H54 (cell line): ENCODE measurements at places on chromosomes 12 and 14.

- DNase-seq = no peak
These were observed 55.0 kb downstream of the C14orf132 start for GRCh38 chr14:96094211-96094610.

- peak; percentile 56 for DNase-seq
These were observed 962 bp downstream of the LEMD3 start for GRCh38 chr12:65170209-65170881.

GRCh38 chr12:5043589-5044419 lies at the start of gene KCNA5:
TSS of gene KCNA5 (plus strand) at chr12:5043879. CDS start at chr12:5044148, 269 bp downstream.
- no peak for DNase-seq

GRCh38 chr14:95040708-95041476 lies 116.4 kb downstream of the DICER1 start:
- DNase-seq = no peak

- DNase-seq = no peak
These were observed 3.7 kb downstream of the DHRS7 start for GRCh38 chr14:60161196-60162107.

- DNase-seq = no peak
These were observed 128.5 kb upstream of the RGS6 start for GRCh38 chr14:71803539-71804260.

DNA sequence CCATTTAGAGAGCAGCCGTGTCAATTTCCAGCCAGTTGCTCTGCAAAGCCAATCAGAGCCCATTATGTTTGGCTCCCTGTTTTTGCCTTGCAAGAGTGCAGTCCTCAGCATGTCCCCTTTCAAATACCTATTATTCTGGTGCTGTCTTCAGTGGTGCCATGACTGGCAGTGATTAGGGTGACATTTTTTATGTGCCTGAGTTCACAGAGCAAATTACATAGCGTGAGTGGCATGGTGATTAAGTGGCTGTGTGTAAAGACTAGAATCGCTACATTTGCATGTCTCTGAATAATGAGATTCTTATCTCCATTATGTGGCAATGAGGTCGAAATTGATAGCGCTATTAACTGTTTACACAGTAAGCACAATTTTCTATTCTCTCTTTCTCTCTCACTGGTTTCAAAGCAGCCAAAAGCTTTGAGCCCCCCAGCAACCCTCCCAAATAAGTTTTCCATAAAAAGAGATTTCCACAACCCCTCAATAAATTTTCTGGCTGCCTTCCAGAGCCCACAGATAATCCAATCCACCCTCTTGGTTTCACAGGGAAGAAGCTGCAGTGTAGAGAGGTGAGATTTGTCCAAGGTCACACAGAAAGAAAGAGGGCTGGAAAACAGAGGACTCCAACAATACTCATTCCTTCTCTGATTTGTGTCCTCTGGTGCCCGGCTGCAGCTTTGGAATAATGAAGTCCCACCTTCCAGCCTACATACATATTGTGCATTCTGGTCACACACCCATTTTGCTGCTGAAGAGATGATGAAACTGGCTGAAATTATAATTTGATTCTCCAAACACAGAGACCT lies 58.8 kb upstream of the NUDT4 start:
- DNase-seq = no peak

DNA sequence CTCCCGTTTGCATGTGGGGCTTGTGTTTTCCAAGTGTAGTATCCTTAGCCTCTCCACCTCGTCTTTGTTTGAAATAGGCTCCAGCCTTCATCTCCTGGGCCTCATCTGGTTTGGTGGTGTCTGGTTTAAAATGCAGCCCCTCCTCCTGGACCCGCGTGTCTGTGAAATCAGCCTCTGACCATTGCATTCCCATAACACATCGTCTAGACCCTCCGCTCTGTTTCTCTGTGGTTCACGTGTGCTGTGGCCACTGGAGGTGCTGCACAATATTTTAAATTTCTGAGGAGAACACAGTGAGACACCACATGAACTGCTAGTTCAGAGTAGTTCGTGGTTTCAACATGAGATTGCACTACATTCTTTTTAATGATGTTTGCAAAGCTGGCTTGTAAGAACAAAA lies 35.6 kb downstream of the UBE3B start:
- no peak for DNase-seq

DNA sequence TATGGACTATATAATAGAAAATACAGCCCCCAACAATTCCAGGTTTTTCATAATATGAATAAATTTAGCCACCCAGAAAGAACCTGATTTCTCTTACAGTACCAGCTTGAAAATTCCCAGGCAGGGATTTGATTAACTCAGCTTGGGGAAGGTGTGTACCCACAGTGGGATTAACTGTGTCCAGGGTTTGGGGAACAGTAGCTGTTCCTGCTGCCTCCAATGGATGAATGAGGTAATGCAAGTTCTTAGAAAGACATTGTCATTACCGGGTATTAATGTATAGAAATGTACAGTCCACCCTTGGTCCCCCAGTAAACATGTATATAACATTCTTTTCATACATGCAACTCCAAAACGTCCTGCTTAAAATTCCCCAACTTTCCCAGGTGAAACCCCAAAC lies 115.6 kb downstream of the LRIG3 start:
- no peak for DNase-seq

DNA sequence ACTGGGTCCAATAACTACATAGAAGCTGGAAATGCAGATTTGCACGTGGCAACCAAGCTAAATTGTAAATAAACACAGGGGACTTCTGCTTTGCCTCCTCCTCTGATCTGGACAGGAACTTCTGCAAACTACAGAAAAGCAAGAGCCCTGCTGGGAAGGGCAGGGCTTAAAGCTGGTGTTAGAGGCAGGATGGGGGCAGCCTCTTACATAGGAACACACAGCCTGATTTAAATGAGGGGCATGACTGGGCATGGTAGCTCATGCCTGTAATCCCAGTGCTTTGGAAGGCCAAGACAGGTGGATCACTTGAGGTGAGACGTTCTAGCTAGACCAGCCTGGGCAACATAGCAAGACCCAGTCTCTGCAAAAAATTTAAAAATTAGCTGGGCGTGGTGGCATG lies 46.7 kb downstream of the ERH start:
- no peak for DNase-seq

GRCh38 chr14:28766469-28766955 lies at the start of gene FOXG1:
TSS of gene FOXG1 (plus strand) at chr14:28766787. CDS start at chr14:28767280, 493 bp downstream.
- DNase-seq = peak; percentile 66

DNA sequence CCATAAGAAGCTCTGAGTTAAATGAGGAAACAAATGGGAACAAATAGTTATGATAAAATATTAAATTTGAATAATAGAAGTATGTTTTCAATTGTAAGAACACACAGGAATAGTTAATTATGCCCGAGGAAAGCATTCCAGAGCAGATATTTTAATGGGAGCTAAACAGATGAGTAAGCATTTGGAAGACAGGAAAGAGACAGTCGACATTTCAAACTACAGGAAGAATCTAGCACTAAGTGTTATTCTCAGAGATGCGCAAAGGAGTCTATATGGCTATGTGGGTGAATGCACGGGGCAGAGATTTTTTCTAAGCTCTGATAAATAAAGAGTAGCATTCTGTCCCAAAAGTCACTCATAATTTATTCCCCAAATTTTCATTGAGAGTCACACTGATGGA lies 64.5 kb upstream of the SSTR1 start:
- no peak for DNase-seq

DNA sequence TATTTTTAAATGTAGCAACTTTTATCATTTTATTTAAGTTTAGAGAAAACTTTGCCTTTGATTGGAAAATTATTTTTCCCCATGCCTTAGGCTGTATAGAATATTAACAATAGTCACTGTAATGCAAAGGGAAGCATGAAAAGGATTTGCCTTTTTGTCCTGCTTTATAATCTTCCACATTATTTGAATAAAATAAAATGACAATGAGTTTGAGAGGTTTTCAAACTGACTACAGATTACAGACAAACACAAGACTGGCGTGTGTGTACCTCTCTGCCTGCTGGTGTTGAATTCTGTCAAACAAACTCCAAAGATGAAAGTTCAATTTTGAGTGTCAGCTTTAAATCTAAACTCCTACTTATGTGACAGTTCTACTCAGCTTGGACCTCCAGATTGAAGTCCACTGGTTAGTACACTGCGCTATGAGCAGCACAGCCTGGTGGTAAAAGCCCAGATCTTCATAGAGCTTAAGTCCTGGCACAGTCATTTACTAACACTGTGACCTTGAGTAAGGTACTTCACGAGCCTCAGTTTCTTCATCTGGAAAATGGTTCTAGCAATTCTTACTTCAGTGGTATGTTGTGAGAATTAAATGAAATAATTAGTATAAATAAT lies 98.3 kb upstream of the CPNE8 start:
- no peak for DNase-seq

DNA sequence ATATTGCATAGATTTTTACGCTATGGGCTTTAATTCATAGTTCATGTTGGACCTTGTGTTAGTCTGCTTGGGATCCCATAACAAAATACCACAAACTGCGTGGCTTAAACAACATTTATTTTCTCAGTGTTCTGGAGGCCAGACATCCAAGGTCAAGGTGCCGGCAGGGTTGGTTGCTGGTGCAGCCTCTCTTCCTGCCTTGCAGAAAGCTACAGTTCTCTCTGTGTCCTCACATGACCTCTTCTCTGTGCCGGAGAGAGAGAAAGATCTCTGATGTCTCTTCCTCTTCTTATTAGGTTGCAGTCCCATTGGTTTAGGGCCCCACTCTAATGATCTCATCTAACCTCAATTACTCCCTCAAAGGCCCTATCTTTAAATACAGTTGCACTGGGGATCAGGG lies 170.5 kb downstream of the IPO8 start:
- no peak for DNase-seq

GRCh38 chr14:102320033-102320660 lies 601 bp downstream of the ZNF839 start:
- no peak for DNase-seq

DNA sequence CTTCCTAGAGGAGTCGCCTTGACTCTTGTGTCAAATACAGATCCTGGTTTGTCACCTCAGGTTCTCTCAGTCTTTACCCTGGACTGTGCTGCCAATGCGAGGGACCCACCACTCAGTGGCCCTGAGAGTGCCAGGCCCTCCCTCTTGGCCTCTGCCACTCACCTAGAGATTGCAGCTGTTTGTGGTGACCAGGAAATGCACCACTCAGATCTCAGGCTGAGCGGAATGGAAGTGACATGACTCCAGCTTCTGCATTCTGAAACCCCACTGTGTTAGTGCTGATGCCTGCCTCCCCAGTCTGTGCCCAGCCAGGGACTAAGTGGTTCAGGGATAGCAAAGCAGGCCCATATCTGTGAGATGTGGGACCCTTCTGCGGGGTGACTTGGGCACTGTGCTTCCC lies 27.8 kb upstream of the NEDD1 start:
- no peak for DNase-seq

DNA sequence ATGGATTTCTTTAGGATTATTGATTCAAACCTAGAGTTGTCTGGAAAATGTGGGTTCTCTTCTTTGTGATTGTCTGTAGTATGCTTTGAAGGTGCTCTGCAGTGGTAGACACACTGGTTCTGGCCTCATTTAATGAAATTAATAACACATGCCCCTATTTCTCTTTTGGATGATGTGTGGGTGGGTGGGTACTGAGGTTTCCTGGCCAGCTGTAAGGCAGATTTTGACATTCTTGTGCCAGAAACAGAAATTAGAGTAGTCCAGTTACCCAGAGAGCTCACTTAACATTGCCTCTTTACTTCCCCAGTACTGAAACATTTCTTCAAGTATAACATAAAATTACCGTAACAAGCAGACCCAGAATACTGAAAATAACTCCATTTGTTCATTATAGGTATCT lies 14.4 kb downstream of the TSFM start:
- no peak for DNase-seq

DNA sequence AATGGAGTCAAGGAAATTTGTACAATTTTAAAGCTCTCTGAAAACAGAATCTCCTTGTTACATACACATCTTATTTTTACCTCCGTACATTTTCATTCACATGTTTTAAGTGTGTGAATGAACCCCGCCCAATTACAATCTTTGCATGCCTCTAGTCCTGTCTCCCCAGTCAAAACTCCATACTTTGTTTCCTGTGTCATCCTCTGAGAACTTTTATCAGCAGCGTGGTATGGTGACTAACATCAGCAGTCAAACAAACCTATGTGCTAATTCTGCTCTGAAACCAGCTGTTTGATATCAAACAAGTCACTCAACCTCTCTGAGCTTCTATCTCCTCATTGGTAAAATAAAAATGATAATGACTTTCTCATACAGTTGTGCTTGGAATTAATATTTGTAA lies 15.8 kb upstream of the ERGIC2 start:
- DNase-seq = no peak

DNA sequence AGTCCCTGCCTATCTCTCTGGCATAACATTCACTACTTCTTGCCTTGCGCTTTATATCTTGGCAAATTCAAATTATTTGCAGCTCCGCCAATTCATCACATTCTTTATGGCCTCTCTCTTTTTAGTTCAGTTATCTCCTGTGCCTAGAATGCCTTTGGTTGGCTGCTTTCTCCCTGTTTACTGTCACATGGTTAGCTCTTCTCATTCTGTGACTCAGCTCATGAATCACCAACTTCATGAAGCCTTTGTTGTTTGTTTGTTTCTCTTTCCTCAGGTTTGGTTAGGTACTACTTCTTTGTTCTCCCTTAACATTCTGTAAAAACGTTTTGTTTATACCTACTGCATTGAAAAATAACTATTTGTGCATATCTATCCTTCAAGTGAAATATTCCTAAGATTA lies 376.5 kb upstream of the GARIN6 start:
- no peak for DNase-seq

DNA sequence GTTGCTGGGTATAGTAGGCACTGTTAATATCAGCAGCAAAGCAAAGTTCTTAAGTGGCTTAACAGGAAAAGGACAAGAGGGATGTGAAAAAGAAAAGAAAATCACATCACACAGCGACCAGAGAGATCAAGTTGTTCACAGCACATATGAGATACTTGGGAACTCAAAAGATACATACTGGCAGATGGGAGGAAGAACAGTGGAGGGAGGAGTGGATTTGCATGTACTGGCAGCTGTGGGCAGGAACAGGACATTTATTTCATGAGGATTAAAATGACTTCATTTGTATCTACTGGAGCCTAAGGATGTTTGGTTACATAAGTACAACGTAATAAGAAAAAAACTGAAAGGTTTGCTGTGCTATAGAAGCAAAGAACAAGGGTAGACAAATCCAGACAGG lies 136.5 kb upstream of the IFNG-AS1 start:
- no peak for DNase-seq

- no peak for DNase-seq
These were observed 23.9 kb downstream of the STX2 start for GRCh38 chr12:130815028-130815741.

- DNase-seq = no peak
These were observed 52.0 kb upstream of the CRY1 start for GRCh38 chr12:107145397-107145796.

GRCh38 chr12:34605955-34606748 lies 583.9 kb downstream of the ALG10 start:
- DNase-seq = no peak

DNA sequence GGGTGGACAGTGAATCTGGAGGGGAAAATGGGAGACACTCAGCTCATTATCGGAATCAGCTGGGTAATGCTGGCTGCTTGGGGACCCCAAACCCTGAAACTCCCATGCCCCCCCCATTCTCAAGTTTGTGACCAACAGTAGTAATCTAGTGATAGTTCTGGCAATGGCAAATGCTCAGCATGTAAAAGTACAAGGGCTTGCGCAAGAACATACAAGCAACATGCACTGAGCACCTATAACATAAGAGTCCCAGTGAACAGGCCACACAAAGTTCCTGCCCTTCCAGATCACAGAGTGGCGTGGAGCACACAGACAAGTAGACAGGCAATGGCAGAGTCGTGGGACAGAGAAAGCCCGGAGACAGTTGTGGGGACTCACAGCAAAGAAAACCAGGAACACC lies 407.9 kb downstream of the MED13L start:
- DNase-seq = no peak
